RWPE1 (cell line): ENCODE measurements at places on chromosomes 5 and 9.

GRCh38 chr9:96136992-96137670 is 164.8 kb downstream of the HSD17B3 start:
- no peak for DNase-seq

DNA sequence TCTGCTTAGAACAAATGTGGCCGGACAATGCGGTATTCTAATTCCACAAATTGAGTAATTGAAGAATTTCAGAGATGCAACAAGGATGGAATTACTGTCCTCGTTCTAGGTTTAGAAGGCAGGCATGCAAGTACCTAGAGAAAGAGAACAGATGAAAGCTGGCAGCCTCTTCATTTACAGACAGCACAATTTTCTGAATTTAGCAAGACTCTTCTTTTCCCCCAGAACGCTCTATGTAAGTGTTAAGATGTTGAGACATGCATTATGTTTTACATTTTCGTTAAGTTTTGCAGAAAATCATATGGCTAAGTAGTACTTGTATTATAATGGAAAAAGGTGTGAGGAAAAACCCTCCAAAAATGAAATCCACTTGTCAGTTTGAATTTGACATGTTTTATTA is 259.5 kb upstream of the ARRDC3 start:
- no peak for DNase-seq

DNA sequence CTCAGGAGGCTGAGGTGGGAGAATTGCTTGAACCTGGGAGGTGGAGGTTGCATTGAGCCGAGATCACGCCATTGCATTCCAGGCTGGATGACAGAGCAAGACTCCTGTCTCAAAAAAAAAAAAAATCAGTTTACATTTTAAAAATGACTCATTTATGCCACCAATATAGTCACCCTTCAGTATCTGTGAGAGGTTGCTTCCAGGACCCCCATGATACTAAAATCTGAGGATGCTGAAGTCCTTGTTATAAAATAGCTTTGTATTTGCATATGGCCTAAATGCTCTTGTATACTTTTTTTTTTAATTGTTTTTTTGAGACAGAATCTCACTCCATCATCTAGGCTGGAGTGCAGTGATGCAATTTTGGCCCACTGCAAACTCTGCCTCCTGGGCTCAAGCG is 5.8 kb downstream of the OCLN start:
- no peak for DNase-seq

DNA sequence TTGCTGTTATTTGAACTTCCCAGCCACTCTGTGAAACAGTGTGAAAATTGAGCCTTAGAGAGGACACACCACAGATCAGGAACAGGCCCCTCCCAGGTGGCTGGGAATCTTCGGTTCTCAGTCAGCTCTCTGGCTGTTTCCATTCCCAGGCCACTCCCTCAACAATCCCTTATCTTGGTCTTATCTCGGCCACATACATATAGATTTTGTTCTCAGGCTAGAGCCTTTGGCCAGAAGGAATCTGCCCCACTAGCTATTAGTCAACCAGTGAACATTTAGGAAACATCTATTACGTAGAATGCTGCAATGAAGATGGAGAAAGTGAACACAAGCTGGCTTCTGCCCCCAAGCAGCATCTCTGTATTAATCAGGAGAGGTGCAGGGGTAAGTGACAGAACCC is 21.0 kb upstream of the WWC1 start:
- no peak for DNase-seq

DNA sequence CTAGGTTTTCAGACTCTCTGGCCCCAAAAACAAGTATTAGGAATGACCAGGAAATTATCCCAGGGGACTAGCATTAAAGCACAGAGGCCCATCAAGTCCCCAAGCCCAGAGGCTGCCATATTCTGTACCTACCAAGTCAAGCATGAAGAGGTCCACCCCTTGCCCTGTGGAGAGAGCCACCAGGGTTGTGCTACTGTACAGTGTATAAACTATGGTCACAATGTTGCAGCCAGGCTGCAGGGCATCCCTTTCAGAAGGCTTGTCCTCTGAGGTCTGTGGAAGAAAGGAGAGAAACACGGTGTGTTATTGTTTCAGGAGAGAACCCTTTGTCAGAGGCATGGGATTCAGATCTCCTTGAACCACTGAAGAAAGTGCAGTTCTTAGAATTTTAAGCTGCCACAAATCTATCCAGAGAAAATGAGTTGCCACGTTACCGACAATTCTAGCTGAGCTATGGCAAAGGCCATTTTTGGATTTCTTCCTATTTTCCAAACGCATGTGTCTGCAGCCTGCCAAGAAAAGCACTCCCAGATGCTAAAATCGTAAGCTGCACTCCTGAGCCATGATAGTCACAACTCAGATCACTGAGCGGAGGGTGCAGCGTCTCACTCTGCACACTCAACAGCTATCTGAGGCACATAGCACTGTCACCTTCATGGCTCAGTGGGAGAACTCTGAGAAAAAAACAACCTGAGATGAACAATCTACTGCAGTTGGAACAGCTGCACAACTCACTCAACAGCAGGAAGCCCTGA is 45.5 kb upstream of the SPATA31E1 start:
- no peak for DNase-seq
